ENCODE measurements at places on chromosomes 1 and 21.

DNA sequence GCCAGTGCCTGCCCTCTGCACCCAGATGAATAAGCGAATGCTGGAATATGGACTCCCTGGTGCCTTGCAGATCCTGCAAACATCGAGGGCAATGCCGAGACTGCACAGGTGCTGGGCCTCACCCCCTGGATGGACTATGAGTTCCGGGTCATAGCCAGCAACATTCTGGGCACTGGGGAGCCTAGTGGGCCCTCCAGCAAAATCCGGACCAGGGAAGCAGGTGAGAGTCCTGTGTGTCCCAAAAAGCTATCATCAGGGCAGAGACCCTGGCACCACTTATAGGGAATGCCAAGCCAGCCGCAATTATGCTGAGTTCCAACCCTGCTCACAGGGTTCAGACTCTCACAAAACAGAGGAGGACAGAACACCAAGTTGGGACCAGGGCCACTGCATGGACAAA, 17.2 kb downstream of the TMEM81 start:
- DNase-seq, result no peak

GRCh38 chr21:41683815-41684214, 83.0 kb downstream of the RIPK4 start:
- no peak for DNase-seq

DNA sequence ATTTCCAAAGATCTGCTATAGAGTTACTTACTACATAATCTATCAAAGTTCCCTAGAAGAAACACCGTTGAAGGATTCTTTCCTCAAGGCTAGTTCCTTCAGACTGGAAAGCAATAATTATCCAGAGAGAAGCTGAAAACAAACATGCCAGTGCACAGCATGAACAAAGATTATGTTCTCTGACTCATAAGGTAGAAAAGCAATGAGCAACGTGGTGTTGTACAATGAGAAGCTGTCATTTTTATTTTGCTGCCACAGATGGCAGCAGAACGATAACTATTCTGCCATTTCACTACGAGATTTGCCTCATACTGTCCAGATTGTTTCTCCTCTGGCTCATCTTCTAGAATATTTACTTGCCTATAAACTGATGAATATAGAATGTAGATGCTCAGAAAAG, 10.7 kb downstream of the EXTL2 start:
- no peak for DNase-seq

DNA sequence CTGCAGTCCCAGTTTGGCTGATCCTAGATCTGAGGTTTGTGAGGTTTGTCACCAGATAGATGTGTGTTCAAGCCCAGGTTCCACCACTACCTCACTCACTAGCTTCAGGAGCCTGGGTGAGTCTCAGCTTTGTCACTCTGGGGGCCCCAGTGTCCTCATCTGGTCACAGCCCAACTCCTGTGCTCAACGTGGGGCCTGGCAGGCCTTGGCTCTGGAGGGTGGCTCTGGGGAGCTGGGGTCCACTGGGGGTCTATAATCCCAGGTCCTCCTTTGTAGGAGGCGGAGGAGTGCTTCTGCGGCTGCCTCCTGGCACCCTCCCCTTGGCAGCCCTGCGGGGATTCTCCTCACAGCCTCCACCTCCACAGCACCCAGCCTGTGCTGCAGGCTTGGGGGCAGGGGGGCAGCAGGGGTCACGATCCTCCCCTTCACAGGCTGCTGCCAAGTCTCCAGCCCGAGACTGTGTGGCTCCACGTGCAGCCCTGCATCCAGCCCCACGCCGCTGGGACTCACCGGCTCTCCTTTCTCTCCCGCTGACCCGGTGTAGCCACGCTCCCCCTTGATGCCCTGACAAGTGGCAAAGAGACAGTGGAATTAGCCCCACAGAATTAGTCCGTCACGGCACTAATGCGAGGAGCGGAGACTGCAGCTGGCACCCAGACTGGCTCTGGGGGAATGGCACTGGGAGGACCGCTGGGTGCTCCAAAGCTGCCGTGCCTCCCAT, 22.5 kb upstream of the PEF1 start:
- no peak for DNase-seq

DNA sequence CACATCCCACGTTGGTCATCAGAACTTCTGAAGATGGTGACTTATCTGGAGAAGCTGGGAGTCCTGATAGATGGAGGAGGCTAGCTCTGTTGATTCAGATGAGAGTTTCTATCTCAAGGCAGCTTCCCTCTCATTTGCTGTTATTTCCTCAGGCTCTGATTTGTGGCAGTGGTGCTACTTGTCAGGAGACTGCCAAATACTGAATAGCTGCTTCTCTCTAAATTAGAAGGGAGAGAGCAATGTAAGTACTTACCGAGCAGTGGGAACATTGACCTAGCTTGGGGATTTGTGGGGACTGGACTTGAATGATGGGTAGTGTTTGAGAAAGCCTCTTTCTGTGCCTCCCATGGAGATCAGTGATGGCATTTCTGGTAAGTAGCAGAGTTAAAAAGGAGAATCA, at the start of gene OR10K1:
OR10K1 (plus strand) TSS at position 301 of the 400 bp plus-strand sequence. CDS start 3,728 bp downstream, outside the sequence.
- DNase-seq, result no peak

- no peak for DNase-seq
These were observed 67.3 kb upstream of the OLIG2 start for GRCh38 chr21:32958288-32959002.

GRCh38 chr1:27632387-27633297, 2.3 kb downstream of the FGR start:
- no peak for DNase-seq

DNA sequence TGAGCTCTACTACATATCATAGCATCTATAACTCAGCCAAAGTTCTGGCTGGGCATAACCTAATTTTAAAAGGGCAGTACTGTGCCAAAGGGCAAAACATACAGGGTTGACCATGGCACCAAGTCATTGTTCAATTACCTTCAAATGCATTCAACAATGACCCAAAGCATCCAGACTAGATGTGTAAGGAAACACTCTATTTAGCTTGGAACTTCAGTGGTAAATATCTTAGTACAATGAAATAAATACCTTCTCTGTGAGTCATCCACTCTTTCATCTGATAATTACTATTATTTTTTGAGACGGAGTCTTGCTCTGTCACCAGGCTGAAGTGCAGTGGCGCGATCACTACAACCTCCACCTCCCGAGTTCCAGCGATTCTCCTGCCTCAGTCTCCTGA, 70.0 kb downstream of the NVL start:
- no peak for DNase-seq

DNA sequence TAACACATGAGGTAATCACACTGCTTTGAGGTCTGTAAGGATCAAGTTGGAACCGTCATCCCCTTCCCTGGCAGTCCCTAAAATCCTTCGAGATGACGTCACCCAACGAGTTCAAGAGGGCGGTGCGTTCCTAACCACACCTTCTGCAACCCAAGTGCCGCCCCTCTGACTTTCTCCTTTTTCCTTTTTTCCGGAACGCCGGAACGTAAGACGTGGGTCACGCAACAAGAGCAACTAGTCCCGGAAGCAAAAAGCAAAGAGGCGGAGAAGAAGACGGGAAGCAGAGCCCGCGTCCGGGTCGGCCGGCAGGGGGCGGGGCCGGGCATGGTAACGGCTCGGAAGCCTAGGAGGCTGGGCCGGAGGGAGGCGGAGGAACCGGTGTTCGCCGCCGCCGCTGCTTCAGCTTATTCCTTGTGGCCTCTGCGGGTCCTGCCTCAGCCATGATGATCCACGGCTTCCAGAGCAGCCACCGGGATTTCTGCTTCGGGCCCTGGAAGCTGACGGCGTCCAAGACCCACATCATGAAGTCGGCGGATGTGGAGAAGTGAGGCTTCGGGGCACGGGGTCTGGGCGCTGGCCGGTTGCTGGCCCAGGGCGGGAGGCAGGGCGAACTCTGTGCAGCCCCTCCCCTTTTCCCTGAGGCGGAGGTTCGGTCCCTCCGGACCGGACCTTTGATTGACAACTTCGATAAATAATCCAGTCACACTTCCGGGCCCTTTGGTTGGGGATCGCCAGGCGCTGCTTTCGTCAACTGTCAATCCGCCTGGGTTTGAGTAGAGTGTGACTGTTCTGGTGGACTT, at the start of gene TIPRL:
TIPRL (plus strand) TSS at position 325 of the 800 bp plus-strand sequence; CDS start at position 441, 116 bp downstream.
- DNase-seq, result peak; percentile 98

GRCh38 chr1:22018583-22019559, 17.4 kb downstream of the CELA3A start:
- DNase-seq, result no peak

- peak; percentile 21 for DNase-seq
These were observed 42.7 kb upstream of the SLC16A1 start for GRCh38 chr1:112998592-112999235.

- no peak for DNase-seq
These were observed 20.1 kb upstream of the DONSON start for GRCh38 chr21:33608559-33608958.

GRCh38 chr1:114322734-114323133, 169.1 kb upstream of the SYT6 start:
- no peak for DNase-seq

DNA sequence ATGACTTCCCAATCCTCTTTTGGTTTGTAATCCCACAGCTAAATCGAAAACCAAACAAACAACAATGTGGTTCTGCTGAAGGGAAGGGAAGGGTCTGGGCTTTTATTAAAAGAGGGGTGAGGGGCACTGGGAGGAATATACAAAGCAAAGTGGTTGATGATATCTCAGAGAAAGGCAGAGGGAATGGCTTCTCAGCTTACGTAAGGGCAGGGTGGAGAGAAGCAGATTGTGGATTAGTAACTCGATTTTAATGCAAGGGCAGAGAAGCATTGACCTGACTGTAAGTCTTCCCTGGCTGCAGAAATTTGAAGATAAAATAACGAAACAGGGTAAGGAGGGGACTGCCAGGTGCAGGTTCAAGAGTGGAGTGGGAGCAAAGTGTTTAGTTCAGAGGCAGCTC, 438.2 kb upstream of the LRRC7 start:
- no peak for DNase-seq

DNA sequence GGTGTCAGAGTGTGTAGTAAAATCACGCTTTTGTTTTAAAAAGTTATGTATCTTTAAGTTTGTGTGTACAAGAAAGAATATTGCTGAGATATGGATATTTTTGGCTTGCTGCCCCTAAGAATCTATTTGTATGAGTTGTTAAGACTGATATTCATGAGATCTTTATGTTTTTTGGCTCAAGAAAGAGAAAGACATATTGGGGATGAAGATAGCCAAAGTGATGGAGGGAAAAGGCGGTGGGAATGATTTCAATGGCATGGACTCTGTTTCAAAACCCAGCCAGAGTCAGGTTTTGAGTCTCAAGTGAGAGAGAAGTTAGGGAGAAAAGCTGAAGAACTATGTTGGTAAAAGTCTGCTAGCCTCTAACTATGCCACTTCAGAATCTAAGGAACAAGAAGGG, 351.7 kb downstream of the PBX1 start:
- no peak for DNase-seq

- no peak for DNase-seq
These were observed 9.5 kb downstream of the SH3BP5L start for GRCh38 chr1:248816042-248816851.

DNA sequence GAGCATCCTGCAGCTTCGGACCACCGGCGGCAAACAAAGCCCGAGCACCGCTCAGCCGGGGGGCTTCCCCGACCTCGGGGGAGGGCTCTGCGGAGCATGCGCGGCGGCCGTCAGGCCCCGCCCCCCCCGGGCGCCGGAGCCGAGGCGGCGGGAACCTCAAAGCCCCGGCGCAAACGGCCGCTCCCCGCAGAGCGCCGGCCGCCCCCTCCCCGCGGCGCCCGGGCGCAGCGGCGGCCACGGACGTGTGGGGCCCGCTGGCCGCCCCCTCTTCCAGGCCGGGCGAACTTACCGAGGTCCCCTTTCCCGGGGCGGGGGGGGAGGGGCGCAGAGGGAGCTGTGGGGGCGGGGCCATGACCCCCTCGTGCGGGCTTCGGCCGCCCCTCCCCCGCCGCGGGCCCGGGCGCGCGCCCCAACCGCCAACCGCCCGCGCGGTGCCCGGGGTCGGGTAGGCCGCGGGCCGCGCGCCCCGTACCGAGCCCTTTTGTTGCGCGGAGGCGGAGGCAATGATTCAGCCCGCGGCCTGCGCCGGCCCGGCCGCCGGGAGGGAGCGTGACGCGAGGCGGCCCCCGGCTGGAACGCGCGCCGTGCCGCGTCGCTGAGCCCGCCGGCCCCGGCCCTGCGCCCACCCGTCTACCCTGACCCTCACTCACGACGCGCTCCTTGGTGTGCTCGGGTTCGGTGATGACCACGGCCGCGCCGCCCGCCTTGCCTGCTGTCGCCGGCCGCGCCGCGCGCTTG, 1.7 kb downstream of the RCC2 start:
- DNase-seq, result no peak

DNA sequence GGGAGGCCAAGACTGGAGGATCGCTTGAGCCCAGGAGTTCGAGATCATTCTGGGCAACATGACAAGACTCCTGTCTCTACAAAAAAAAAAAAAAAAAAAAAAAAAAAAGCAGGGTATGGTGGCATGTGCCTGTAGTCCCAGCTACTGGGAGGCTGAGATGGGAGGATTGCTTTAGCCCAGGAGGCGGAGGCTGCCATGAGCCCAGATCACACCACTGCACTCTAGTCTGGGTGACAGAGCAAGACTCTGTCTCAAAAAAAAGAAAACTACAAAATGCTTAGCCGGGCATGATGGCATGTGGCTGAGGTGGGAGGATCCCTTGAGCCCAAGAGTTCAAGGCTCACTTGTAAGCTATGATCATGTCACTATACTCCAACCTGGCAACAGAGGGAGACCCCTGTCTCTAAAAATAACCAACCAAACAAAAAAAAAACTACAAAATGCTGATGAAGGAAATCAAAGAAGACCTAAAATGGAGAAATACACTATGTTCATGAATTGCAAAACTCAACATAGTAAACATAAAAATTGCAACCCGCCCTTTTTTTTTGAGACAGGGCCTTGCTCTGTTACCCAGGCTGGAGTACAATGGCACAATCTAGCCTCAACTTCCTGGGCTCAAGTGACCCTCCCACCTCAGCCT, 20.4 kb downstream of the SHISAL2A start:
- no peak for DNase-seq

DNA sequence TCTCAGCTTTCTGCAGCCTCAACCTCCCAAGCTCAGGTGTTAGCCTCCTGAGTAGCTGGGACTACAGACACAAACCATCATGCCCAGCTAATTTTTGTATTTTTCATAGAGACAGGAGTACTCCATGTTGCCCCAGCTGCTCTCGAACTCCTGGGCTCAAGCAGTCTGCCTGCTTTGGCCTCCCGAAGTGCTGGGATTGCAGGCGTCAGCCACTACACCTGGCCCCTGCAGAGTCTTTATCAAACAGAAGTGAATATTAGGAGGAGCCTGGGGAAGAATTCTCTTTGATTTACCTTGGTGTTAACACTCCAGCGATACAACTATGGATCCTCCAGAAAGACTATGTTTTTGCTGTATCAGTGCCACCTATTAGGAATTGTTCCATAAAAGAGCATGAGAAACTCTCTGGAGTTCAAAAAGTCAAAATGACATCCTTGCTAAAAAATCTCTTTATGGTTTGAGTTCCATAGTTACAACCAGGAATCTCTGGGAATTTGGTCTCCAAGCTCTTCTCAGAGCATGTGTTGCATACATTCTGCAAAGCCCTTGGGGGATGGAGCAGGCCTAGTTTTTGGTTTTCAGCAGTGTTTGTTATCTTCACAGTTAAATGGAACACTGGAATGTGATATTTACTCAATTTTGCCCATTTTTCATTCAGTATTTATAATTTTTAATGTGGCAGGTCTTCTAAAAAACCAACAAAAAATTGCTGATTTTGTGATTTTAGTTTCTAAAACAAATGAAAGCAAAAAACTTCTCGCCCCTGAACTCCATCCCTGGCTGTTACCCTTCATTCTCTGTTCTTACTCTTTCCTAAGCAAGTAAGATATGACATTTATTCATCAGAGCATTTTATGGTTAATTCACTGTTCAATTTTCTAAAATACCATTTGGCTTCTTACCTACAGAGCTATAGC, 77.3 kb downstream of the OLFML2B start:
- no peak for DNase-seq

GRCh38 chr1:201088395-201088794, 23.8 kb downstream of the CACNA1S start:
- DNase-seq, result no peak

- DNase-seq, result no peak
These were observed 173.5 kb downstream of the ZC3H11B start for GRCh38 chr1:219439376-219439775.

Measured in DMS 273 treated with DMSO at 0.1 percent for 48 hours (cell line).